ENCODE measurements at places on chromosomes 2 and 18.

DNA sequence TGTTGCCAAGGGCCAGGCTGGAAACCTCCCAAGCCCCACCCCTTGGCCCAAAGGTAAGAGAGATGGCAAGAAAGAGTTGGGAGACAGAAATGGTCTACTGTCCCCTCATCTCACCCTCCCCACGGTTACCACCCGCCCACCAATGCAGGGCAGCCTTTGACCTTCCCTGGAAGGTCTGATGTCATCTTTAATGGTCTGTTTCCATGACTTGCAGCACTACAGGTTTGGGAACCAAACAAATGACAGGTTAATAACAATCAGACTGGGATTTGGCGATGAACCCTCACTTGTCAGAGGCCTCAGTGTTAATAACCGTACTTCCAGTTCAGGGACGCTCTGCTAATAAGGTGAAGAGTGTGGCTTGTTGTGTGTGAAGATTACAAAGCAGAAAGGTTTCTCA lies 70.4 kb downstream of the MRO start:
- DNase-seq = no peak

GRCh38 chr2:128026448-128027277 lies 1.2 kb downstream of the SAP130 start:
- DNase-seq = no peak

- DNase-seq = no peak
Measured at GRCh38 chr2:237910576-237911362, 51.3 kb downstream of the RAMP1 start.

DNA sequence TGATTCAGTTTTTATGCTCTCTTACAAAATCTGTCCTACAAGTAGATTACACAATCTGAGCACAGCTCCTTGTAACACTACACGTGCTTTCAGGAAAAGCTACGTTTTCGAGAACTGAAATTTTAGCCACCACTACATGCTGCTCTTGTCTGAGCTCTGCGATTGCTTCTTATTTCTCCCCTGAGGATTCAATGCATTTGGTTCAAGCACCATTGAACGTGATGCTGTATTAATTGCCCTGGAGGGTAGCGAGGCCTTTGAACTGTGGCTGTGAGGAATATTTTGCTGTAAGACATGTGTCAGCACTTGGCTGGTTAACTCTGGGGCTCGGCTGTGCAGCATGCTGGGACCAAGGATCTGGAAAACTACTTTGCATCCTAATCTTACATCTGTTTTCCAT lies 405.8 kb downstream of the EPHA4 start:
- DNase-seq = no peak

All from MM.1S (cell line).